GF-D8 (cell line): ENCODE measurements at places on chromosomes 12 and 14.

- DNase-seq, result no peak
Measured at GRCh38 chr12:101957252-101957959, 80.0 kb downstream of the DRAM1 start.

- no peak for DNase-seq
Measured at GRCh38 chr14:91205459-91205858, 39.0 kb downstream of the GPR68 start.

DNA sequence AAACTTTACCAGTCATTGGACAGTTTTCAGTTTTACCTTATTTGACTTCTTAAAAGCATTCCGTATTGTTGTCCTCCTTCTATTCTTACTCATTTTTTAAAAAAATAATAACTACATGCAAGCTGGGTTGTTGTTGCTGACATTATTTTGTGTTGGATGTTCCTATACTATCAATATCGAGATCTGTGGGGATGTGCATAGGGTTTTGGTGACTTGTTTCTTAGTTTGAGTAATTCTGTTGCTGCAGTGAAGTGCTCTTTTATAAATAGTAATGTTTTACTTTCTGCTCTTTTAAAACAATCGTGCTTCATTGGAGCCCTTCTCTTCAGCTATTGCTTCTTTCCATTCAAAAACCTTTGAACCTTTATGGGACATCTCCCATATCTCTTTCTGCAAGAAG lies 79.4 kb downstream of the METTL25 start:
- no peak for DNase-seq

- peak; percentile 20 for DNase-seq
Measured at GRCh38 chr14:69242311-69243224, 17.4 kb upstream of the GALNT16 start.

DNA sequence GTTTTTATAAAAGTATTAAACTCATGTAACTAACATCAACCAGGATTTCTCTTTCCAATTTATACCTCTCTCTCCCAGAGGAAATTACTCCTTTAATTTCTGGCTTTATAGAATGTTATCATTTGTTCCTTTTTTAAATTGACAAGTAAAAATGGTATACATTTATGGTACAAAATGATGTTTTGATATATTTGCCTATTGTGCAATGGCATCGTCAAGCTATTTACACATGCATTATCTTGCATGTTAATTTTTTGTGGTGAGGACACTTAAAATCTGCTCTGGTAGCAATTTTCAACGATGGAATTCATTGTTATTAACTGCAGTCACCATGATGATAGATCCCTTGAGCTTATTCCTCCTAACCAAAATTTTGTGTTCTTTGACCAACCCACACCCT lies 149.0 kb upstream of the NAV3 start:
- DNase-seq, result no peak

DNA sequence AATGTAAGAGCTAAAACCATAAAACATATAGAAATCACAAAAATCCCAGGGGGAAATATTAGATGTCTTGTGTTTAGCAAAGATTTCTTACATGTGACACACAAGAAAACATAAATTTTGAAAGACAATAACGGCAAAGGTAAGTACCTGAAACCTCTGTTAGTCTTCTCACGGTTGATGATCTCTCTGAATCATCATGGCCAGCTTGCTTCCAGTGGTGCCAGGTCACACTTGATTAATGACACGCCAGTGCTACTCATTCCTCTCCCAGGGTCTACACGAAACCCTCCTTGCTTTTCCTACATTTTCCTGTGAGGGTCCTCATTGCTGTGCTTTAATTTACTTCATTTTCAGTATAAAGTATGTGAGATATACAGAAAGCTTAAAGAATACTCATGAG lies 114.4 kb upstream of the PARP11 start:
- no peak for DNase-seq

DNA sequence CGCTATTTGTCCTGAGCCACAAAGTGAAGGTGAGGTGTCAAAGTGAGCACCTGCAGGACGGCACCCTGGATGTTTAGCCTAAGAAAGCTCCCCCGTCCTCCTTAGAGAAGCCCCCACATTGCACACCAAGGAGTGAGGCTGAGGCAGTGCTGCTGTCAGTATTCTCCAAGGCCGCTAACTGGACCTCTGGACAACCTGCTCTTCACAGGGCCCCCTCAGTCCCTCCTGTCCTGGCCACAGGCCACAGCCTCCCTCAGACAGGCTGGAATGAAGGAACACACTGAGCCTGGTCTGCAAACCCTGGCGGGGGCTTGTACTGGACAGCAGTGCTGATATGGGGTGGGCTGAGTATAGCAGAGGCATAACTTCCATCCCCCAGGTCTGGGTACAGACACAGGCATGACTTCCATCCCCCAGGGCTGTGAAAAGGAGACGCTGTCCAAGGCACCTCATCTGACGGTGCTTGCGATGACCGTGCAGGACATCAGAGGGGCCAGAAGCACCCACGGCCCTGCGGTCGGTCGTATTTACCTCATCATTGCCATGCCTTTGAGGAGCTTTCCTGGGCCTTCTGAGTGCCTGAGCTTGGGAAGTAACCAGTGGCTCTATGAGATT lies 82.4 kb upstream of the DIO3 start:
- DNase-seq, result no peak

- DNase-seq, result no peak
Measured at GRCh38 chr12:68855111-68855510, 47.1 kb downstream of the MDM2 start.

- DNase-seq, result no peak
Measured at GRCh38 chr12:130768120-130768519, 52.0 kb upstream of the RIMBP2 start.

DNA sequence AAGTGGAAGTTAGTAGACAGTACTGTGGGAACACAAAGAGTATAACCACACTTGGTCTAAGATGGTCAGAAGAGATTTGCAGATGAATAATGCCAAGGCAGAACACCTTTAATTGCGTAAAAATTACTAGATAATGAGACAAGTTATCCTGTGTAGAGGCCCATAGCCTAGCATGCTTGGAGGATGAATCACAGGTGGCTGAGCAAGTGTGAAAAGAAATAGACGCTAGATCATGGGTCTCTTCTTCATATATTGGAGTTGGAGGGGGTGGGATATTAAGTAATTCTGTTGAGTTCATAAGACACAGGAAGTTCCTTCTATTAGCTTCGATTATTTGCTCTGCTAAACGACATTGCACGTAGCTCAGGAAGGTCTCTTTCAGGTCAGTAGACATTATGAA lies 454.3 kb upstream of the LMO3 start:
- no peak for DNase-seq

DNA sequence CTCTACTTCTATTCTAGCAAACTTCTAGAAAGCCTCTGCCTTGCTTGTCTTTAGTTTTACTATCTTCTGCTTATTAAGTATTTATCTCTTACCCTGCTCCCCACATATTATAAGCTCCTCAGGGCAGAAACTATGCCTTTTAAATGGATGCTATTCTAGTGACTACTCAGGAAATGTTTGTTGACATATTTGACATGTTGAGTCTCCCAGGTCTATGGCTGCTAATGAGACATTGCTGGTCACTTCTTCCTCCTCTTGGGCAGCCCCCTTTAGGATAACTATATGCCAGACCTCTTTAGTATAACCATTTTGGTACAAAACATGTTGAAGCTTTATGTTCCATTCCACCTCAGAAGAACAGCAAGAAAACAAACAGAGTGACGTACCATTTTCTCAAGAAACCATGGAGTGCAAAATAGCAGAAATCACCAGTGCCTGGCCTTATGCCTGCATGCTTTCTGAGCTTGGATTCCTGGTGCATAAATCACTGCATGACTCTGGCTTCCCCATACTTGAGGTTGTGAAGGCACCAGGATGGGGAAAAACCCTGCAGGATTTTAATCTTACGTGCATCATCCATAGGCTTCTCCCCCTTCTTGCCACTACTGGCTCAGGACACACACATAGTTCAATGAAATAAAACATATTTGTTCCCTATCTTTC lies 202.6 kb downstream of the TMX1 start:
- no peak for DNase-seq

GRCh38 chr14:105203057-105203531 lies 22.0 kb upstream of the NUDT14 start:
- DNase-seq, result no peak

- no peak for DNase-seq
Measured at GRCh38 chr12:102116392-102116791, 3.5 kb downstream of the NUP37 start.

DNA sequence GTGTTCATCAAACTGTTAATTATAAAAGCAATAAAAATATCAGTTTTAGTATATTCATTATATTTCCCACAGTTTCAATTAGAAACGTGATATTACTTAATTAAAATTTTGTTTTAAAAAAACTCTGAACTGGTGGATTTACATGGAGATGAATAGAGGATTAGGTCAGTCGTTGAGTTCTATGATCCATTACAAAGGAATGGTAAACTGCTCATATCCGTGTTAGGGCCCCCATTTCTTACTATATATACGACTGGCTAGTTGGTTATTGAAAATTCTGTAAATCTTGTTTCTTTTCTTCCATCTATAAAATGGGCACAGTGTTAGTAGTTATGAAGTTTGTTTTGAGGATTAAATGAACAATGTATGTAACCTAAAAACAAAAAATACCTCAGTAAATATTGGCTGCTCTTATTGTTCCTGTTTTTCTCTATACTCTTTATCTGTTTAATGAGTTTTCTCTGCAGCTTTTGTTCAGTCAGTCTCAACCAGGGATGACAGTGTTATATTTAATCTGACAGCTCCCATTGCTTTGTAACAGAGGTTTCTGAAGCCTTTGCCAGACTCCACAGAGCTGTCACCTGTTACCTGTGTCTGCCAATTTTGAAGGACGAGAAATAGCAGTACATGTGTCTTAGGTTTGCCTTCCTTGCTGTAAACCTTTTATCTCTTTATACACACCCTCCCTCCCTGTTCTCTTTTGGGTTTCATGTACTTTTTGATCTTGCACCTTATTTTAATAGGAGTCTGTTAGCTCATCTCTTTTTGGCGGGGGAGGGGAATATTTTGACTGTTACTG lies 41.5 kb downstream of the FRS2 start:
- no peak for DNase-seq

- DNase-seq, result no peak
Measured at GRCh38 chr12:40992674-40993073, 195.4 kb upstream of the PDZRN4 start.

- no peak for DNase-seq
Measured at GRCh38 chr14:52961060-52961639, 10.3 kb upstream of the FERMT2 start.

DNA sequence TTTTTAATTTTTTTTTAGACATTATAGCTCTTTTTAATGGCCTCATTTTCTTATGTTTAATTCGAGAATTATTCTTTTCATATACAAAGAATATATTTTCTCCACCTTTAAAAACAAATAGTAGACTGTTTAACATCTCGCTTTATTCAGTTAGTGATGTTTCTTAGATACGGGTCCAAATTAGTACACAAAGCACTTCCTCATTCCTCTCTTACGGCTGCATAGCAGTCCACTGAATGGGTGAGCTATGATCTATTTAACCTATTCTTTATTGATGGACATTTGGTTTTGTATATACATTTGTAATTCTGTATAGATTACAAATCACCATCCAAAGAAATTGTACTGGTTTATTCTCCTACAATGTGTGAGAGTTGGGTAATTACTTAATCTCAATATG lies 8.3 kb upstream of the GPR162 start:
- DNase-seq, result no peak

DNA sequence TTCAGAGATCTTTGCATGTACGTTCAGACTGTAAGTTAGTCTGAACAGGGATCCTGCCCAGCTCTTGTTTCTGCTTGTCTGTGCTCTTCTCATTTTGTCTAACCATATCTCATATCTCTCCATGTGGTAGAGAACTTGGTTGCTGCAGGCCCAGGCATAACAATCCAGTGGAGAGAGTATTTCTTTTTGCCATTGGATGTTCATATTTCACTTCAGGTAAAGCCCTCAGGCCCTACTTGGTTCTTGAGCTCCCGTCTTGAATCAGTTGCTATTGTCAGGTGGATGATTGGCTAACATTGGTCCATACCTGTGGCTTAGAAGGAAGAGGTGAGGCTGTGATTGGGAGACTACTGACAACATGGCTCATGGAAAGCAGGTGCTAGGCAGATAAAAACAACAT lies 357.7 kb upstream of the FLRT2 start:
- no peak for DNase-seq

GRCh38 chr12:10027311-10027710 lies 3.2 kb upstream of the CLEC9A start:
- DNase-seq, result no peak

DNA sequence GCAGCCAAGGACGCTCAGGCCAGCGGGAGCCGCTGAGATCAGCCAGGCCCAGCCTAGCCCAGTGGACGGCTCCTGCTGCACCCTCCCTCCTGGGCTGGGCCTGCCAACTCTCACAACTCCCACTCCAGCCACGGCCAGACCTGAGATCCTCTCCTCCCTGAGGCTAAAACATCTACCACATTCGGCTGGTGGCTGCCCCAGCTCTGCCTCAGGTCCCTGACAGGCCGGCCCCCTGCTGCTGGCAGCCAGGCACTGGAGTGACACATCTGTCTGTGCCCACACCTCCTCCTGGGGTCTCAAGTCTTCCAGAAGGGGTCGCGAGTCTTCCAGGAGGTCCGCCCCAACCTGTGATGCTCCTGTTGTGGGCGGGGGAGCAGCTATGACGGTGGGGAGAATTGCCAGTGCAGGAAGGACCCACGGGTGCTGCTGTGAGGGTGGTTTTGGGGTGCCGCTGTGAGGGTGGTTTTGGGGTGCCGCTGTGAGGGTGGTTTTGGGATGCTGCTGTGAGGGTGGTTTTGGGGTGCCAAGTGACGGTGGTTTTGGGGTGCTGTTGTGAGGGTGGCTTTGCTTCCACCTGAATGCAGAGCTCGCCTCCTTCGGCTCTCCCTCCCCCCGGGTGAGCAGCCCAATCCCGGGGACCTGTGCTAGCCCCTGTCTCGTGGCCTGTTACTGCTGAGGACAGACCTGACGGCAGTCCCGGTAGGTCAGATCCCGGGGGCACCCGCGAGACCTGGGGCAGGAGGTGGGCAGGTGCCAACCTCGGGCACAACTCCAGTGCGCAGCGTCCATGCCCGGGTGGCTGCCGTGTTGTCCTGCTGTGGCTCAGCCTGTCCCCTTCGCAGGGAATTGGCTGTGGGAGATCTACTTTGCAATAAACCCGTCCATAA lies 27.5 kb upstream of the C14orf180 start:
- DNase-seq, result no peak
